ENCODE measurements at places on chromosomes 2 and 18. TPM values are rescaled to one million over a fixed set of nuclear protein-coding genes. Genes with fewer than 3 reads are reported as not detected.

Gene TYW5
- 2.8 TPM for total RNA-seq

DNA sequence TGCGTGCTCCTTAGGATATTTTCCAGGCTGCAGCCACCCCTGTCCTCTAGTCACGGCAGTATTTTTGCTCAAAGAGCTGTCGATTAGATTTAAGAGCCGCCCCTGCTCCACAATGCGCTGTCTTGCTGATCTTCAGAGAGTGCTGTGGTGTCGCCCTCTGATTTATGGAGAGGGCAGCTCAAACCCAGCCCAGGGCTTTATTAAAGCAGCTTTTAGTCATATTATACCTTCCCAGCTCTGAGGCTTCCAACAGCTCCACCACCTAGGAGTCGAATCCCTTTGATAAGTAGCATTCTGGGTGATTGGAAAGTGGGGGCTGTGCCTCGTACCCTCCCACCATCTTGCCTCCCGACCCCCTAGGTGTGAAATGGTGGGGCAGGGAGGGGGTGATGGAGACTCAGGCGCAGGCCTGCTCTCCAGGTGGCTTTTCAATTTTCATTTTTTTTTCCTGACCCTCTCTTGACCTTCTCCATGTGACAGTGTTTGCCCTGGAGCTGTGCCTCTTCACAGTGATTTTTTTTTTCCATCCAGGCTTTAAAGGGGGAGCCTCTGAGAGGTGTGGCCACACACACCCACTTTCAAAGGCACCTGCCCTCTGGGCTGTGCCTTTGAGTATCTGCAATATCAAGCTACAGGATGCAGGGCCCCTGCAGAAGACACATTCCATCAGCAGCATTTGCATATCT is 53.1 kb upstream of the NRP2 start:
- no peaks in the 10 kb centered on the region for H3K27me3 ChIP-seq
- no peaks in the 10 kb centered on the region for H3K4me1 ChIP-seq
- DNase-seq = no peak
- no peaks in the 10 kb centered on the region for H3K36me3 ChIP-seq
- no peak overlapping the region for H3K27ac ChIP-seq

DNA sequence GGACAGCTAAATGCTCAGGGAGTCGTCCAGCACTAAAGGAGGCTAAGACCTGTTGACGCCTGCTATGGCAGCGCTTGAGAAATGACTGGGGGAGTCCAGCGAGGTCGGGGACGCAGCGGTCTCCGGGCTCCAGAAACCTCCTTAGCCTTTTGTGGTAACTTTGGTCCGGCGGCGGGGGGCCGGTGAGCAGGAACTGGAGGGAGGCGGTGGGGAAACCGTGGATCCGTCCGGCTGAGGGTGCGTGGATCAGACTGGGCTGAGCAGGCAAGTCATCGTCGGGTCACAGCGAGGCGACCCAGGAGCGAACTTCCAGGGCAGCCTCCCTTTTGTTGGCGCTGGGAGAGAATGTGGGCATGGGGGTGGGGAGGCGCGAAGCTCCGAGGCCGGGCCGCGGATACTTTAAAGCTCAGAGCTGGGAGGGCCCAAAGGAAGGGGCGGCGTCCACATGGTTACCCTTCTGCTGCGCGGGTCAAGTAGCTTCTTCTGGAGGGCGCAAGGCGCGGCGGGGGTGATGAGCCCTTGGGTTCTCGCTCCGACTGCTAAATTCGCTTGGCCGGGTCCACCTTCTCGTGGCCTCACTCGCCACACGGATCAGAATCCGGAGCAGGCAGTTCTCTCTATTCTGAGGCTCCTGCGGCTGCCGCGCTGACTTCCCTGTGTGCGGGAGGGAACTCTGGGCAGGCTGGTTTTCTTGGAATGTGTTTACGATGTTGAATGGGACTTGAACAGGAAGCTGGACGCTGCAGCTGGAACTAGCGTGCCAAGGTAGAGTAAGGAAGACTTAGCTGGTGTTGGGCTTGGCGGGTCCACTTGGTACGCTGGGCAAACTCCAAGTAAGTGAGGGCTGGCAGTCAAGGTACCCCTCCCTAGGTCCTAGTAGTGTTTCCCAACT is 920 bp downstream of the GULP1 start:
- H3K4me1 ChIP-seq = peaks cover 8% of the 10 kb centered on the region
- peak; percentile 84 for DNase-seq
- no peaks in the 10 kb centered on the region for H3K36me3 ChIP-seq
- no peaks in the 10 kb centered on the region for H3K27me3 ChIP-seq
- H3K4me3 ChIP-seq = peak overlapping the region; percentile 45

DNA sequence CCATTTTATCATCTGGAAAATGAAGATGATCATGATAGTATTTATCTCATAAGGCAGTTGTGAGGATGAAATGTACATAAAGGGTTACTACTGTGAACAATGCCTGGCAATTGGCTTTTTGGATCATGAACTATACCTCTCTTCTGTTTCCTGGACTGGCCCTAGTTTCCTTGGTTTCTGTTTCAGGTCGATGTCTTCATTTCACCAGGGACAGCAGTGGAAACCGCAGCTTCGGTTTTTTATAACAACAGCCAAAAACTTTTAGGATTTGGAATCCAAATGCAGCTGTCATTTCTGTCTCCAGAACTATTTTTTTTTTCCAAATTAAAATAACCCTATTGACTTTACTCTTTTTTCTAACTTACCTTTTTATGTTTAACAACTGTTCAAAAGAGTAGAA is 425.1 kb downstream of the RND3 start:
- DNase-seq = no peak
- H3K4me3 ChIP-seq = no peak overlapping the region
- H3K27ac ChIP-seq = no peak overlapping the region
- H3K27me3 ChIP-seq = no peaks in the 10 kb centered on the region
- H3K36me3 ChIP-seq = no peaks in the 10 kb centered on the region

Gene LOXHD1
- 0.16 TPM for total RNA-seq

Gene IL36A
- not detected for total RNA-seq

Gene POTEC
- total RNA-seq = not detected

GRCh38 chr2:39408351-39409136 is 28.5 kb downstream of the MAP4K3 start:
- H3K27me3 ChIP-seq = no peaks in the 10 kb centered on the region
- H3K4me3 ChIP-seq = no peak overlapping the region
- no peak for DNase-seq
- H3K27ac ChIP-seq = no peak overlapping the region
- peaks cover 25% of the 10 kb centered on the region for H3K4me1 ChIP-seq

DNA sequence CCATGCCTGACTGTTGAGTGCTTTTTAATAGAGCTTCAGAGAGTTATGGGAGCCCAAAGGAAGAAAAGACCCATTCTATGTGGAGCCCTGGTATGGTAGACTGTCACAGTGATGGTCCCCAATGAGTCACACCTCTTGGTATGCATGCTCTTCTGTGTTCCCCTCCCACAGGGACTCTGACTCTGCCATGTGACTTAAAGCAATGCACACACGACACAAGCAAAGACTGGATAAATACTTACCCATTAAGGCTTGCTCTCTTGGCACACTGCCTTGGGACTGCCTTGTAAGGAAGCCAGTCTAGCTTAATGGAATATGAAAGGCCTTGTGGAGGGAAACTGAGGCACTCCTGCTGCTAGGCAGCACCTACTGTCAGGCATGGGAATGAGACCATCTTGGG is 16.7 kb upstream of the DTNB start:
- no peak overlapping the region for H3K4me3 ChIP-seq
- no peaks in the 10 kb centered on the region for H3K4me1 ChIP-seq
- H3K27me3 ChIP-seq = no peaks in the 10 kb centered on the region
- no peak overlapping the region for H3K27ac ChIP-seq
- no peaks in the 10 kb centered on the region for H3K36me3 ChIP-seq
- DNase-seq = no peak

- DNase-seq = no peak
- no peaks in the 10 kb centered on the region for H3K4me1 ChIP-seq
- H3K36me3 ChIP-seq = no peaks in the 10 kb centered on the region
Observed at GRCh38 chr2:42090216-42090615, 42.4 kb downstream of the PKDCC start.

Gene ABCG8
- total RNA-seq = 0.06 TPM

GRCh38 chr2:56199492-56199891 is 15.7 kb downstream of the CCDC85A start:
- no peaks in the 10 kb centered on the region for H3K4me1 ChIP-seq
- H3K4me3 ChIP-seq = no peak overlapping the region
- no peak overlapping the region for H3K27ac ChIP-seq
- no peaks in the 10 kb centered on the region for H3K27me3 ChIP-seq
- no peaks in the 10 kb centered on the region for H3K36me3 ChIP-seq
- no peak for DNase-seq

Gene ERICH2
- 0.87 TPM for total RNA-seq

Gene SLC8A1
- 12.4 TPM for total RNA-seq

DNA sequence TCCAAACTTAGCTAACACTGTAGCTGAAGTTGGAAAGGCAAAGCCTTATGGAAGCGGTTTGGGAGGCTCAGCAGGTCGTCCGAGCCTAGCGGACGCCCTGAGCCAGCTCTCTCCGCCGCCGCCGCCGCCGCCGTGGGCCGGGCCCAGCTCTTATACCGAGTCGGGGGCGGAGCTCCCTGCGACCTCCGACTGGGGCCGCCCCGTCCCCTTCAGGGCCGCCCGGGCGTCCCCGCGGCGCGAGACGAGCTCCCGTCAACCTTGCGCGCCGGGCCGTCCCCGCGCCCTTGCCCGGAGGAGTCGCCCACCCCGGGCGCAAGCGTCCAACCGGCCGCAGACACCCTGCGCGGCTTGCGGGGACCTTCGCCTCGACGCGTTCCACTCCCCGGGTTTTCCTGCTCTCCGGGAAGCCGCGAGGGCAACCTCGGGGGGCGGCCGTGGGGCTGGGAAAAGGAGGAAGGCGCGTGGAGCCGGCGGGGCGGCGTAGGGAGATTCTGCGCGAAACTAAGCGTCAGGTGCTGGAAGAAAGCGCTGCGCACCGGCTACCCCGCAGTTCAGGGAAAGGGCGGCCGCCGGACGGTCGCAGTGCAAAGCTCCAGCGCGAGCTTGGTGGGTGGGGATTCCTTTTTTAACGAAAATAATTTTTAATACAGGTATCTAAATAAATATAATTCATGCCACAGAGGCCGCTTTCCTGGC is at the start of gene SLC40A1:
SLC40A1 (minus strand) TSS at position 129 of the 696 bp plus-strand sequence. CDS start 326 bp downstream, outside the sequence.
- H3K27me3 ChIP-seq = no peaks in the 10 kb centered on the region
- peak within 1 kb of the TSS; percentile 77 for H3K27ac ChIP-seq
- H3K4me3 ChIP-seq = peak within 1 kb of the TSS; percentile 74

- H3K27me3 ChIP-seq = no peaks in the 10 kb centered on the region
- no peaks in the 10 kb centered on the region for H3K4me1 ChIP-seq
- no peak overlapping the region for H3K27ac ChIP-seq
- DNase-seq = no peak
Observed at GRCh38 chr2:54803783-54804751, 80.6 kb downstream of the EML6 start.

Gene POTEJ
- total RNA-seq = not detected

Gene CYP27A1
- 21.6 TPM for total RNA-seq

GRCh38 chr2:74821177-74822126 is 12.5 kb upstream of the HK2 start:
- H3K4me1 ChIP-seq = no peaks in the 10 kb centered on the region
- H3K36me3 ChIP-seq = no peaks in the 10 kb centered on the region
- no peak overlapping the region for H3K27ac ChIP-seq
- no peak overlapping the region for H3K4me3 ChIP-seq

Gene PLGLB1
- 1.1 TPM for total RNA-seq

Gene CRYGC
- not detected for total RNA-seq

Gene FRZB
- 2.2 TPM for total RNA-seq

GRCh38 chr2:30278419-30278818 is 47.1 kb downstream of the LBH start:
- H3K27ac ChIP-seq = no peak overlapping the region
- H3K36me3 ChIP-seq = no peaks in the 10 kb centered on the region
- no peak for DNase-seq

DNA sequence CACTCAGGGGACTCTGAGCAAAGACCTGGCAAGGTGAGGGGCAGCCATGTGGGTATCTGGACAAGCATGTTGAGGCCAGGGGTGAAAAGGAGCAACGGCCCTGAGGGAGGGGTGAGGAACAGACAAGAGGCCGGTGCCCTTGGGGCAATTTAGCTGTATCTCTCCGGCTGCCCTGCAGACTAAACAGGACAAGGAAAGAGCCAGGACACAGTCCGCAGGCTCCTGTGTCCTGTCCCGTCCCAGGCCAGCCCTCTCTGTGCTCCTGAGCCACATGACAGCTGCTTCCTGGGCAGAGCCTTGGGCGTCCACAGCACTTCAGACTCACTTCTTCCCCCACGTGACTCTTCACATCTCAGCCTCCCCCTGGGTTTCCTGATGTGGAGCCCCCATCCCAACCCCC is 206.1 kb downstream of the KLHL29 start:
- H3K27ac ChIP-seq = no peak overlapping the region
- no peak overlapping the region for H3K4me3 ChIP-seq
- H3K4me1 ChIP-seq = no peaks in the 10 kb centered on the region
- DNase-seq = peak; percentile 21
- H3K27me3 ChIP-seq = no peaks in the 10 kb centered on the region

All from pancreas (tissue), 10 donors.